Coronary artery (tissue), 2 donors: ENCODE measurements at places on chromosomes 11 and 22.

- peak; percentile 43 for DNase-seq
Observed at GRCh38 chr22:49228431-49229037, 599.1 kb downstream of the BRD1 start.

DNA sequence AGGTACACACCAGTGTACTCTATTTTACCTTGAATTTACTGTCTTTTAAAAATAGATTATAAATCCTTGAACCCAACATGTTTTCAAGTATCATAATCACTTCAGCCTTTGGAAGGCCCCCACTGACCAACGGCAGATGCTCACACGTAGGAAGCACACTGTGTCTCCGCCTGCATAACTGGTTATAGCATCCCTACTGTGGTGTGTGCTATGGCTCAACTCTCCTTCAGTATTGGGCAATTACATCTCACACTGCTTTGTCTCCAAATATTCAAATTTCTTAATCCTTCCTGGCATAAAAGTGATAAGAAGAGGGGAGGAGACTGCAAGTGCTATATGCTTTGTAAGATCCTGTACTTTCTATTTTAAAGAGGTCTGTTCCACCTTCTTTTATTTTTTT lies 165.7 kb downstream of the CADM1 start:
- no peak for DNase-seq

DNA sequence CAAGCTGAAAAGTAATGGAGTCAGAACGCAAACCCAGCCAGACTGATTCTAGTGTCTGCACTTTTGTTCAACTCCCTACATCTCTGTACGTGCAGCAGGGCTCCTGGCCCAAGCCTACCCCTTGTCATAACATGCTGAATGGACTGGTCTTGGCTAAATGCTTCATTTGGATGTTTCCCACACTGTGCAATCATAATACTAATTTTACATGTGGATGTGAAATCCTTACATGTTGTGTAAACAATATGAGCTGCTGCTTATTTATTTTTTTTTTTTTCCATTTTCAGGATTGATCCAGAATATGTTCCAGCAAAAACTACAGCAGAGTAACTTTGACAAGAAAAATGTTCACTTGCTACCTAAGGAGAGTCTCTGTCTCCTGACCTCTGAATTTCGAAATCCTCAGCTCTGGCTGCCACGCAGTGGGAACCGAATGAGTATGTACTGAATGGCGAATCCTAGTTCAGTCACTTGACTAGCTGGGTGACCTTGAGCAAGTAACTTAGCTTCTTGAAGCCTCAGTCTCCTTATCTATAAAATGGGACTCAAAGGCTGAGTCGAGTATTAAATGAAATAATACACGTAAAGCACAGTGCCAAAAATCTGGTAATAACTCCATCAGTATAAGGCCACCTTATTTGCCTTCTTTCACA lies 133.4 kb downstream of the EHF start:
- no peak for DNase-seq

GRCh38 chr11:59201353-59201752 lies 11.4 kb downstream of the MPEG1 start:
- DNase-seq: no peak

DNA sequence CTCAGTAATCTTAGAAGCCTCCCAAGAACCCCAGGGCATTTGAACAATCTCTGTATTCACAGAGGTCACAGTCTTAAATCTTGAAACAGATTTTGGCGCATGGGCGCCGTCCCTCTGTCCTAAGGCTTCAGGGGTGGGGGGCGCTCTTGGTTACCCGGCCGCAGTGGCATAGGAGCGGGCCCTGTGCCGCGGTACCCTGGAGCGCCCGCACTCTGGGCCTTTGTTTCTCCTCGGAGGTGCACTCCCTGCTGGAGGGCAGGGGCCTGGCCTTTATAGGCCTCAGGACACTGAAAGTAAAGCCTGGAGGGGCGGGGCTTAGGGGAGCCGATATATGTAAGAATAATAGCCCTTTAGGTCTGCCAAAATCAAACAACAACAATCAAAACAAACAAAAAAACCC lies 197.3 kb upstream of the FOLH1 start:
- DNase-seq: no peak

GRCh38 chr11:75496305-75496752 lies 29.4 kb downstream of the GDPD5 start:
- DNase-seq: peak; percentile 59

DNA sequence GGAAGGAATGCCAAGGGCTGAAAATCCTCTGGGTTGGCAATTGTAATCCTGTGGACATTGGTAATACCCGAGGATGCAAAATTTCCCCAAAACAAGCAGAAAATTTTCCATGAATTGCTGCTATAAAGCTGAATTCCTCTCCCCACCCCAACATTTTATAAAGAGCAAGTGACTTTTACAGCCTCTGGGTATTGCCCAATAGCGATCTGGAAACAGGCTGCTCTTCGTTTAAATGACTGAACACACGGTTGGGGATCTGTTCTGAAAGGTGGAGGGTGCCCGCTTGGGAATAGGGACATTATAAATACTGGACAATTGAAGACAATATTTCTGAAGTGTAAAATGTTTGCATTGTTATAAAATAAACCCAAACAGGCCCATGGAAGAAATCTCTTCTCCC lies 20.6 kb downstream of the EHF start:
- DNase-seq: no peak

GRCh38 chr11:65426839-65427690 lies 4.5 kb downstream of the NEAT1 start:
- DNase-seq: peak; percentile 76

GRCh38 chr22:50245214-50246072 lies 620 bp upstream of the TUBGCP6 start:
- DNase-seq: no peak

DNA sequence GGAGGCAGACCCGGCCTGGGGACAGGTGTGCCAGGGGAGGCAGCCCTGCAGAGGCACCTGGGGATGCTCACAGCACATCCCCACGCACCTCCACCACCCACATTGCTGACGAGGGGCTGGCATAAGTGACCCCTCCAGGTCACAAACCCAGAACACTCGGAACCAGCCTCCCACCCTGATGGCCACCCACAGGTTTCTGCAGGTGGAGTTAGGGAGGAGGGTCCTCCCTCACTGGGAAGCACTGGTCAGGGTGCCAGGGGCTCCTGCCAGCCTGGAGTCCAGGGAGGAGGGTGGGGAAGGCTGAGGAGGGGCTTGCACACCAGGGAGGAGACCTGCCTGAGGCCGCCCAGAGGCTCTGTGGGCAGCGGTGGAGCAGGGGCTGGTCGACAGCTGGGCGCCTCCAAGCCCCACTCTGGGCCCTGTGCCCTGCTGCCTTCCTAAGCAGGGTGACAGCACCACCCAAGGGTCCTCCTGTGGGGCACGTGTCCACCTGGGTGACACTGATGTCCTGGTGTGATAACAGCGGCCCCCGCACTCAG lies 51.0 kb upstream of the CARS1 start:
- DNase-seq: peak; percentile 65

DNA sequence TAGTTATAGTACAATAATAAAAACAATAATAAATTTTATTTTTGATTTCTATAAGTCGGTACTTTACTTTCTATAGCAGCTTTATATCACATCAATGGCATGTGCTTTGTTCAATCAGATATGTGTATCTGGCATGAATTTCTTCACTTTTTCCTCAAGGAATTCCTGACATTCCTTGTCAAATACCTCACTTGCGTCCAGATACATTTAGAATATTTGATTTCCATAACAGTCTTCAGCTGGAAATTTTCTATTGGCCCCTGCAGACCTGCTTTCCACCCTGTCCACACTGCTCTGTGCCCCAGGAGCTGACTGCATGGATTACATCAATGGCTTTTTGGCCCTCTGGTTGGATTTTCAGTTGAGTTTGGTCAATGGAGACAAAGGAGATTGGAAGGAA lies 93.2 kb downstream of the FAR1 start:
- no peak for DNase-seq

DNA sequence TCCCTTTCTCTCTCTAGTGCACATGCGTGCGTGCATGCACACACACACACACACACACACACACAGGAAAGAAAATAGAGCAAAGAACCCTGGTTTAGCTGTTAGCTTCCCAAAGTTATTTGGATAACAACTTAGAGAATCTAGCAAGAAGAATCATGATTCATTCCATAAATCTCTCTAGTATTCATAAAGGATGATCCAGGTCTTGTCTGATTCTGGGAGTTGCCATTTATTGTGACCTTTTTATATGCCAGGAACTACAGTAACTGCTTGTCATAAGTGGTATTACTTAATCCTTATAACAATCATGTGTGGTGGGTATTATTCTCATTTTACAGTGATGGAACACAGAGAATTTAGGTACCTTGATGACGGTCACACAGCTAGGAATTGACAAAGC lies 141.5 kb upstream of the MTMR2 start:
- no peak for DNase-seq

DNA sequence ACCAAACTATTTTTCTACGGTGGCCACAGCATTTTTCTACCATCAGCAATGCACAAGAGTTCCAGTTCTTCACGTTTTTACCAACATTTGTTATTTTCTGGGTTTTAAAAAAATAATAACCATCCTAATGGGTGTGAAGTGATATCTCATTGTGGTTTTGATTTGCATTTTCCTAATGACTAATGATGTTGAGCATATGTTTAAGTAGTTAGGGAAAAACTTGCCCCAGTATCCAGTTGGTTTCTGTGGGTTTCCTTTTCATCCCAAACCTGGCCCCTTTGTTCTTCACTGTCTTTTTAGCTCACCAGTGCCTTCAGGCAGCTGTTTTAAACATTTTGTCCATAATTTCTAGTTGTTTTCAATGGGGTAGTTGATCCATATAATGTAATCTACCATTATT lies 14.7 kb upstream of the PTS start:
- DNase-seq: no peak

DNA sequence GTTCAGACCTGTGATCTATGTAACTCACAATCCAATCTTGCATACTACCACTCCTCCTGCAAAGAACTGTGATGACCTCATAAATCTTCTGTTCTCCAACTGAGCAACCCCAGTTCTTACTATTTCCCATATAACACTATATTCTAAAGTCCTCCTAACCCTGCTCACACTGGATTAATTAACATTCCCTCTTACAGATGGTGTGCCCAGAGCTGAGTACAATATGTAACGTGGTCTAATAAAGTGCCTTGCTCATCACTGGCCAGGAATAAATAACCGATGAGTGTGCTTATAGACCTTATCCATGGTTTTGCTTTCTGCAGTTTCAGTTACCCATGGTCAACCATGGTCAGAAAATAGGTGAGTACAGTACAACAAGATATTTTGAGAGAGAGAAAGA lies 28.6 kb downstream of the PRCP start:
- no peak for DNase-seq

GRCh38 chr22:41425660-41426365 lies 20.8 kb downstream of the TOB2 start:
- DNase-seq: no peak

DNA sequence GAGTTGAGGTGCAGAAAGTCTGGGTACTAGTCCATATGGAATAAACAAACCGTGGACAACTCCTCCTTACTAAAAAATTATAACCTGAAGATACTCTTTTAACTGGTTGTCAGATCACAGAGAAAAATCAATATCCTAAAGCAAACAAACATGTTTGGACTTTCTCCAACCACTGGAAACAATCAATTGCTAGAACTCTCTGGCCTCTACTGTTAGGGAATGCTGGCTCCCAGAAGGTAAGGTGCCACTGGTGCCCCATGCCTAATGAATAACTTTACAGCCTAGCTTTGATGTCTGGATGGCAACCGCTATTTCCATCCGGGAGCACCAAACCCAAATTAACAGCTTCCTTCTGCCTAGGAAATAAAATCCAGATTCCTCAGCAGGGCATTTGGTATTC lies 74.5 kb downstream of the AMBRA1 start:
- DNase-seq: no peak

DNA sequence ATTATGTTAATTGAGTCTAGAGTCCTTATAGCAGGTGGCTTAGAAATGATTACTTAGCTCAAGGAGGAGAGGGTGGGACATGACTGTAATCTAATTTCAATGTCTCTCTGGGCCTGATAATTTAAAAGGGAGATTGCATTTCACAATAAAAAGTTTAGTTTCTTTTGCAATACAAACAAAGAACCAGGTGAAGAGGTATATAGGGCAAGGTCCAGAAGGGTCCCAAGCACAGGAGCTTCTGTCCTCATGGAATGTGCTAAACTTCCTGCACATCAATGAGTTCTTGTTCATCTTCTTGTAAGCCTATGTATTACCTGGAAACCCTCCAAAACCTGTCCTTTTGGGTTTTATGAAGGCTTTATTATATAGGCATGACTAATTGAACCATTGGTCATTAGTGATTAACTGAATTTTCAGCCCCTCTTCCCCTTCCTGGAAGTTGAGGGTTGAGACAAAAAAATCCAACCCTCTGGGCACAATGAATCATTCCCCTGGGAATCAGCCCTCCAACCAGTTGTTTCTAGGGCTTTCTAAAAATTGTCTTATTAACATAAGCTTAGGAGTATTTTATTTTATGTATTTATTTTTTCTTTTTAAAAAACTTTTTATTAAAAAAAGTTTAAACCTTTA lies 37.6 kb downstream of the MS4A2 start:
- no peak for DNase-seq

DNA sequence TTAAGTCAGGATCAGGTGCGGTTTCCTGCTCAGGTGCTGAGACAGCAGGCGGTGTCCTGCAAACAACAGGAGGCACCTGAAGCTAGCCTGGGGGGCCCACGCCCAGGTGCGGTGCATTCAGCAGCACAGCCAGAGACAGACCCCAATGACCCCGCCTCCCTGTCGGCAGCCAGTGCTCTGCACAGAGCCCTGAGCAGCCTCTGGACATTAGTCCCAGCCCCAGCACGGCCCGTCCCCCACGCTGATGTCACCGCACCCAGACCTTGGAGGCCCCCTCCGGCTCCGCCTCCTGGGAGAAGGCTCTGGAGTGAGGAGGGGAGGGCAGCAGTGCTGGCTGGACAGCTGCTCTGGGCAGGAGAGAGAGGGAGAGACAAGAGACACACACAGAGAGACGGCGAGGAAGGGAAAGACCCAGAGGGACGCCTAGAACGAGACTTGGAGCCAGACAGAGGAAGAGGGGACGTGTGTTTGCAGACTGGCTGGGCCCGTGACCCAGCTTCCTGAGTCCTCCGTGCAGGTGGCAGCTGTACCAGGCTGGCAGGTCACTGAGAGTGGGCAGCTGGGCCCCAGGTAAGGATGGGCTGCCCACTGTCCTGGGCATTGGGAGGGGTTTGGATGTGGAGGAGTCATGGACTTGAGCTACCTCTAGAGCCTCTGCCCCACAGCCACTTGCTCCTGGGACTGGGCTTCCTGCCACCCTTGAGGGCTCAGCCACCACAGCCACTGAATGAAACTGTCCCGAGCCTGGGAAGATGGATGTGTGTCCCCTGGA lies at the start of gene MYO7A:
Gene MYO7A (plus strand): TSS at position 327 of the 772 bp plus-strand sequence. CDS start 2,389 bp downstream, outside the sequence.
- DNase-seq: peak; percentile 84

DNA sequence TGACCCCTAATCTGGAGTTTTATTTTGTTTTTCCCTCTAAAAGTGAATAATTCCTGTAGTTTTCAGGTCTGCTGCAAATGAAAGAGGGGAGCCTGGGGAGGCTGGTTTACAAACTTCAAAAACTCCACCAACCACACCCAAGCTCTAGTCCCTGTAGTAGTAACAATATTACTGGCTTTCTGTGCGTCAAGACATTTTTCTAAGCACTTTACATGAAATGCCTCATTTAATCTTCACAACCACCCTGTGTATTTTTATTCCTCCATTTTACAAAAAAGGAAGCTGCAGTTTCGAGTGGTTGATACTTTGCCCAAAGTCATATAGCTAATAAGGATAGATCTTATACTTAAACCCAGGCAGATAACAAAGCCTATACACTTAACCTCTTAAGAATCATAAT lies 23.5 kb downstream of the CTNND1 start:
- no peak for DNase-seq
